ENCODE measurements at places on chromosomes 7 and 10.
A peak's percentile ranks its signal among the peaks of the same experiment; 100 is the strongest.

DNA sequence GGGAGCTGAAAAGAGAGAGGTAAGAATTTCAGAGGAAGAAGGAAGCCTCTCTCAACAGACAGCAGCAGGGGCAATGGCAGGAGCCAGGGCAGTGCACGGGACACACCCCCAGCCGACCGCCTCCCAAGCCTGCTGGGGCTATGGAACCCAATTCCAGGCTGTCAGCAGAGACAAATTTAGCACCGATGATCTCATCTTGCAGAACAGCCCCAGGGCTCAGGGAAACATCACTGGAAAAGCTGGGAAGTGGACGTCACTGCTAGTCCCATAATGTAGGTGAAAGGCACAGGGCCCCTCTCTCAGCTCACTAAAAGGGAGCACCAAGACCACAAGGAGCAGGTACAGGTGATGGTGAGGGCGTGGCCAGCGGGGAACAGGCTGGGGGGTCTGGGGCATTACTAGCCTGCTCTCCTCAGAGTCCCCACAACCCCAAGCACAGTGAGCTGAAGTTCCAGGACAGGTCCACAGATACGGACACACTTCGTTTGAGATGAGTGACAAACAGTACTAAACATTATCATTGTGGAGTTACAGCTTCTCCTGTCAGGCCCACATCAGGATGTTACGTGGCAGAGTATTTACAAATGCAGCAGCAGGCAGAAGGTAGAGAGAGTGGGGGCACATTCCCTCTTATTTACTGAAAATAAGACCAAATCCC is 103.7 kb downstream of the PLXNA4 start:
- peak; percentile 78 for DNase-seq

DNA sequence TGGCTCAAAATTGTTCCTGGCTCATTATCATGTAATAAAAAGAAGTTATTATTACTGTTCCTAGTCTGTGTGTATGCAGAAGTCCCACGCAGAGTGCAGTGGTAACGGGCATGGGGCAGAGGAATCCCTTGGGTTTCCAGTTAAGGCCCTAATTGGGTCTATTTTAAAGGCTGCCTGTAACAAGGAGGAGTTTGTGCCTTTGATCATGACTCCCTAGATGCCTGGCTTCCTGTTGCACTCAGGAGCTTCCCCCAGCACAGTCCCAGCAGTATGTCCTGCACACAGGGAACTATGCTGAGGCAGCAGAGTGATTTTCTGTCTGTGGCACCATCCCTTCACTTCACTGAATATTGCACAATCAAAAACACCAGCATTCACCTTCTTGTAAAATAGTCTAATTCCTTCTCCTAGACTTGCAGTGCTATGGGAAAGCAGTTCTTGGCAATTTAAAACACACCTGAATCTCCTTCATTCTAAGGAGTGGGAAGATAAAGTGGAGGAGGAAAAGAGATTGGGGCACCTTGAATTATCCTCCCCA is 22.9 kb downstream of the SORCS1 start:
- DNase-seq = no peak

GRCh38 chr10:101144053-101144452 is 13.0 kb downstream of the TLX1 start:
- DNase-seq = no peak

- DNase-seq = no peak
These were observed 64.9 kb upstream of the NKX6-2 start for GRCh38 chr10:132850896-132851295.

GRCh38 chr7:157010588-157011332 is at the start of gene MNX1:
TSS of gene MNX1 (minus strand) at chr7:157010663. CDS start at chr7:157010350, 313 bp downstream.
- peak; percentile 30 for DNase-seq

- DNase-seq = no peak
These were observed 316.6 kb downstream of the PLXDC2 start for GRCh38 chr10:20132816-20133215.

GRCh38 chr10:91034494-91035159 is 113.7 kb upstream of the ANKRD1 start:
- DNase-seq = peak; percentile 80

DNA sequence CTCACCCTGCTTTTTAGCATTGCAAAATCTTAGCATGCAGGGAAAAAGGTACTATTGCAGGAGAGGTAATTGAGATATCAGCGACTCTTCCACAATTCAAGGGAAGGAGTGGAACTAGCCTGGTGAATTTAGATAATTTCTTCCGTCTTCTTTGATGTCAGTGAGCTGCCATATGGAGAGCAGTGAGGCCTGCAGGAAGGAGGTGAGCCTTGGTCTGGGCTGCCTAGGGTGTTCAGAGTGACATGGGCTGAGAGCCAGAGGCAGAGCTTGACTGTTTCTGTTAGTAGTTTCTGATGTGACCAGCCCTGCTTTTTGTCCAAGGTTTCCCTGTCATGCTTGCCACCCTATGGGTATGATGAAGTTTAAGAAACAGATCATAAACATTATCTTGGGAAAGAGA is 28.6 kb downstream of the KAT6B start:
- DNase-seq = no peak

- DNase-seq = no peak
These were observed 9.9 kb downstream of the XPNPEP1 start for GRCh38 chr10:109913306-109913892.

GRCh38 chr7:47232751-47233412 is 349.0 kb downstream of the TNS3 start:
- no peak for DNase-seq

- DNase-seq = no peak
These were observed 40.1 kb downstream of the RELN start for GRCh38 chr7:103949374-103949773.

GRCh38 chr10:74822521-74823089 is 3.8 kb upstream of the KAT6B start:
- no peak for DNase-seq

- no peak for DNase-seq
These were observed 1.1 kb upstream of the FAM53B start for GRCh38 chr10:124745252-124745651.
